Myocyte (in vitro differentiated cells): ENCODE measurements at places on chromosomes 3 and 15. TPM values are rescaled to one million over a fixed set of nuclear protein-coding genes. Genes with fewer than 3 reads are reported as not detected.

Gene GOLGA8N
- total RNA-seq = 6.2 and 47.5 TPM in 2 replicates

Gene ECE2
- total RNA-seq = not detected in 2 replicates

DNA sequence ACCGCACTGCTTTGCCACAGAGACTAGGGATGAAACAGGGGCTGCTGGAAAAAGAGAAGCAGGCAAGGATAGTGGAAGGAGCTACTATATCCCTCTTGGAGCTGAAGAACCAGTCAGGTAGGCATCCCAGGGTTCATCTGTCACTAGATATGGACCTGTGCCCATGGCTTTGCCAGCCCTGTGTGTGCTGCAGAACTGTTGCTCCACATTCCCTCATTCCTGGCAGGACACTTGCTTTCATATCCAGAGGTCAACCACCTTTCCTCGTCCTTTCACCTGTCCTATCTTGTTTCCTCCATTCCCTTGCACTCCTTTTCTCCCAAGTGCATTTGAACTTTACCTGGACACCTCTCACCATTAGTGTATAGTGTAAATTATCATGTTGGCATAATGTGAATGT, 12.0 kb downstream of the SNRK start:
- DNase-seq = no peak

GRCh38 chr3:133966954-133967353, 62.8 kb downstream of the SLCO2A1 start:
- DNase-seq = no peak
